ENCODE measurements at places on chromosomes 1 and 21.

GRCh38 chr1:3809680-3810079 is 13.4 kb upstream of the LRRC47 start:
- DNase-seq, result no peak

GRCh38 chr1:208857465-208857864 is 613.3 kb upstream of the PLXNA2 start:
- DNase-seq, result no peak

GRCh38 chr1:11746092-11746491 is 10.2 kb downstream of the AGTRAP start:
- no peak for DNase-seq

GRCh38 chr1:2643414-2644077 is 10.7 kb upstream of the MMEL1 start:
- DNase-seq, result no peak

DNA sequence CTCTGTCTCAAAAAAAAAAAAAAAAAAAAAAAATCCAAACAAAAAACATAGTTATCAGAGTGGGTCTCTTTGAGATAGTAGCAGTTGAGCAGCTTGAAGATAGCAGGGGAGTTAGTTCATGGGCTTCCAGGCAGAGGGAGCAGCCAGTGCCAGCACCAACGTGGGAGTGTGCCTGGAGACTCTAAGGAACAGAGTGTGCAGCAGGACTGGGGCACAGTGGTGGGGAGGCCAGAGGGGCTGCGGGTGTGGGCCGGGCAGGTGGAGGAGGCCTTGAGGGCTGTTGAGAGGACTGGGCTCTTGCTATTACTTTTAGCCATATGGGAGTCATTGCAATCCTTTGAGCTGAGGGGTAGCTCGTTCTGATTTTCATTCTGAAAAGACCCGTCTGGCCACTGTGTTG is 63.8 kb downstream of the RYR2 start:
- DNase-seq, result no peak

GRCh38 chr1:168603501-168604110 is 27.2 kb downstream of the XCL1 start:
- peak; percentile 67 for DNase-seq

GRCh38 chr1:228307218-228308023 is 99.2 kb downstream of the TRIM11 start:
- no peak for DNase-seq

- no peak for DNase-seq
Measured at GRCh38 chr1:48181669-48182367, 40.7 kb upstream of the SLC5A9 start.

GRCh38 chr1:79929356-79929755 is 922.8 kb upstream of the ADGRL4 start:
- DNase-seq, result no peak

- no peak for DNase-seq
Measured at GRCh38 chr1:7760245-7760644, 10.9 kb upstream of the VAMP3 start.

DNA sequence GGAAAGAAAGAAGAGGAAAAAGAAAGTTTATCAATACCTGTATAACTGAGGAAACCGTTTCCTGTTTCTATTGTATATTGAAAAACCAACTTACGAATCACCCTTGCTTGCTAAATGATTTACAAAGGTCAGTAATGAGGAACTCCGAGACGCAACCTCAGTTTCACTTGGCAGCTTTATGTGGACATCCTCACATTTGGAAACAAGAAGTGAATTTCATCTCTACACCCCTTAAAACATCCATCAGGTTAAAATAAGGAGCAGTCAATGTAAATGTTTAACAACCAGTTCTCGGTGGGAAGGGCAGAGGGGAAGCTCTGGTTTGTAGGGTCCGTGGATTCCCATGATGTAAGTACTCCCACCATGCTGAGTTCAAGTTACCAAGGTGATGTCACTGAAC is 481.7 kb upstream of the RUNX1 start:
- no peak for DNase-seq

DNA sequence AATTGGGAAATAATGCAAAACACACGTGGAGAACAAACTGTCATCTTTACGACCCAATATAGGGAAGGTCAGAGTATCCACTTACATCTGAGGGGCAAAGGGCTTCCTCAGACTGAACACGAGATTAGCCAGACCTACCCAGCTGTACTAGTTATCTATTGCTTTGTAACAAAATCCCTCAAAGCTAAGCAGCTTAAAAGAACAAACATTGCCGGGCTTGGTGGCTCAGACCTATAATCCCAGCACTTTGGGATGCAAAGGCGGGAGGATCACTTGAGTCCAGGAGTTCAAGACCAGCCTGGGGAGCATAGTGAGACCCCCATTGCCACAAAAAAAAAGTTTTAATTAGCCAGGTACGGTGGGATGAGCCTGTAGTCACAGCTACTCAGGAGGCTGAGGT is 262.8 kb downstream of the LTN1 start:
- DNase-seq, result no peak

DNA sequence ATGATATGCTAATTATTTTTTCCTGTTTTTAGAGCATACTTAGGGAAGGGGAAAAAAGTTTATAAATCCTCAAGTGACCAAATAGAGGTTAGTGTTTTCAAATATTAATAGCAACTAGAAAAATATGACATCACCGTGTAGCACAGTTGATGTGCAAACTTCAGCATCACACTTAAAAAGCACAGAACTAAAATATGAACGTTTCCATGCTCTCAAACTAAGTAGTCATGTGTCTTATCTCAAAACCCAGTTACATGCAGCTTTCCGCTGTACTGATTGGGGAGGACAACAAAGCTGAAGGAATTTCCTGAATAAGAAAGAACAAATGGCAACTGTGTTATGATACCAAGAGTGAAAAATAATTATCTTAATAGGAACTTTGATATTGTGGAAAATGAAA is 903.7 kb downstream of the ADGRL2 start:
- DNase-seq, result no peak

GRCh38 chr1:207993477-207994445 is 82.8 kb upstream of the CD34 start:
- DNase-seq, result no peak

- DNase-seq, result no peak
Measured at GRCh38 chr1:30879126-30879786, 29.3 kb downstream of the SDC3 start.

GRCh38 chr21:25326181-25326580 is 281.1 kb downstream of the MRPL39 start:
- no peak for DNase-seq

GRCh38 chr1:57063406-57064125 is 97.8 kb upstream of the C8B start:
- no peak for DNase-seq

- no peak for DNase-seq
Measured at GRCh38 chr1:228794173-228794572, 58.9 kb downstream of the RHOU start.
